ENCODE measurements at places on chromosomes 1 and 21. TPM values are rescaled to one million over a fixed set of nuclear protein-coding genes. Genes with fewer than 3 reads are reported as not detected.

The LRRC53 gene
- not detected for total RNA-seq

The PIAS3 gene
- 17.6 TPM for total RNA-seq

The LCE1C gene
- total RNA-seq, result not detected

The SPRR2G gene
- total RNA-seq, result not detected

The SLC35F3 gene
- 11.7 TPM for total RNA-seq

The ACTL8 gene
- total RNA-seq, result not detected

The CRNN gene
- total RNA-seq, result not detected

The FCGR2B gene
- total RNA-seq, result 7.8 TPM

The RBBP4 gene
- 63.8 TPM for total RNA-seq

The FTCD gene
- total RNA-seq, result 0.33 TPM

The HMGB4 gene
- not detected for total RNA-seq

The FAM110D gene
- total RNA-seq, result 3.1 TPM

The CD160 gene
- total RNA-seq, result not detected

Data from body of pancreas (tissue), 4 donors.